Epithelial cell of proximal tubule (primary cell): ENCODE measurements at places on chromosomes 12 and 14.

GRCh38 chr14:75689012-75689411, 28.0 kb downstream of the TTLL5 start:
- no peak for DNase-seq

DNA sequence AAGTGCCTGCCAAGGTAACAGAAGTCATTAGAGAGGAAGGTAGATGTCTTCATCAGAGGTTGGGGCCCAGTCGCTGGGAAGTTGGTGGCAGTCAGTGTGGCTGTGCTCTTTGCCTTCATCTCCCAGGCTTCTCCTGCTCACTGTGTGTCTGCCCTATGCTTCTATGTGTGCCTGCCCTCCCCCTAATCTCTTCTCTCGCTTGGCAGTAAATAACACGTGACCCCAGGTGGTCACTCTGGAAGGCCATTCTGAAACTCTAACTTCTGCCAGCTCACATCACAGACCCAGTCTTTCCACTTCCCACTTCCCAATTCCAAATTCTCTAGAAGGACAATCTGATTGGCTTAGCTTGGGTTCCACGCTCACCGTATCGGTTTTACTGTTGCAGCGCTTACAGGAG, 9.3 kb downstream of the ZNF664 start:
- no peak for DNase-seq

DNA sequence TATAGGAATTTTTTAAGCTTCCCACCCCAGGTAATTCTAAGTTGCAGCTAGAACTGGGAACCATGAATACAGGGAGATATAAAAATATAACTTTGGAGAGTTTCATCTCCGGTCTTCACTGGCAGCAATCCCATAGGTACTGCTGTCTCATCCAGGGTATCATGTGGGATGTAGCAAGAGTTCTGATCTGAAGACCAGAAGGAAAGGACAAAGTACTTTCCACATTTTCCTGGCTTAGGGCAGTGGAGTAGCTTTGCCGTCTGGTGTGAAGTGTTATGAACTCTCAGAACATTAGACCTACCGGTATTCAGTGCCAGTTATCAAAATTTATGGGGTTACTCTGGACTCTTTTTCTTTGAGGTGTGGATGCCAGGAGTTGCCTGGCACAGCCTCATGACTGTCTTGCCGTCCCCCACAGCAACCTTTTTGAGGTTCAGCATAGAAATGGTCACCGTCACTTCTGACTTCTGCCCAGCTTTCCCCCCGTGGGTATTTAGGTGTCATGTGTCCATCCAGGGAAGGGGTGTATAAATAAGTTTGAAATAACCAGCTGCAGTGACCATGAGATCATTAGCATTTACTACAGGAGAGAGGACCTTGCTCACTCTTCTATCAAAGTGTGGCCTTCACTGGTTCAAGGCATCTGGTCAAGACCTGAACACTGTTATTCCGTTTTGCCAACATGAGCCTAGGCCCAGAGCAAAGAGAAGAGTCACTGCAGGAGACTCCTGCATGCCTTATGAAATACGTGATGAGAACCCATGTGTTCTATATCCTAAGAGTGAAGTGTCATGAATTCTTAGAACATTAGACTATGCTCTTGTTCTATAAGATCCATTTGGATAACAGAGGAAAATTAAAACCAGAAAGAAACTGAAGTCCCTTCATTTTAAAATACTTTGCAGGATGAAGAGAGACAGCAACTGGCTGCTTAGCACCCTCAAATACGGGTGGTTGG, 22.2 kb downstream of the TMEM233 start:
- no peak for DNase-seq

GRCh38 chr12:114692186-114693058, 8.4 kb upstream of the TBX3 start:
- no peak for DNase-seq

- peak; percentile 99 for DNase-seq
Measured at GRCh38 chr12:15757553-15758255, 31.5 kb downstream of the EPS8 start.

DNA sequence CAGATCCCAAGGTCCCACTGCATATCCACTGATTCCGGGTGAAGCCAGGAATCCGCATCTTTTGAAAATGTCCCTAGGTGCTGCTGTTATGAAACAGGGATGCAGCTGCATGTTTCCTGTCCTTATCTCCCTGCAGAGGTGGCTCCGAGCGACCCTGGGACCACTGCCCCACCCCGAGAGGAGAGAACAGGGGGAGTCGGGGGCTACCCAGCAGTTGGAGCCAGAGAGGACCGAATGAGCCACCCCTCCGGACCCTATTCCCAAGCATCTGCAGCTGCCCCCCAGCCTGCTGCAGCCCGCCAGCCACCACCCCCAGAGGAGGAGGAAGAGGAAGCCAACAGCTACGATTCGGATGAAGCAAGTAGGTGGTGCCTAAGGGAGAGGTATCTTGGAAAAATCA, 30.3 kb upstream of the OAS1 start:
- no peak for DNase-seq

- DNase-seq: no peak
Measured at GRCh38 chr12:99005601-99006000, 360.5 kb downstream of the APAF1 start.
